Small intestine (tissue), 16 donors: ENCODE measurements at places on chromosomes 4 and X. TPM values are rescaled to one million over a fixed set of nuclear protein-coding genes. Genes with fewer than 3 reads are reported as not detected.

DNA sequence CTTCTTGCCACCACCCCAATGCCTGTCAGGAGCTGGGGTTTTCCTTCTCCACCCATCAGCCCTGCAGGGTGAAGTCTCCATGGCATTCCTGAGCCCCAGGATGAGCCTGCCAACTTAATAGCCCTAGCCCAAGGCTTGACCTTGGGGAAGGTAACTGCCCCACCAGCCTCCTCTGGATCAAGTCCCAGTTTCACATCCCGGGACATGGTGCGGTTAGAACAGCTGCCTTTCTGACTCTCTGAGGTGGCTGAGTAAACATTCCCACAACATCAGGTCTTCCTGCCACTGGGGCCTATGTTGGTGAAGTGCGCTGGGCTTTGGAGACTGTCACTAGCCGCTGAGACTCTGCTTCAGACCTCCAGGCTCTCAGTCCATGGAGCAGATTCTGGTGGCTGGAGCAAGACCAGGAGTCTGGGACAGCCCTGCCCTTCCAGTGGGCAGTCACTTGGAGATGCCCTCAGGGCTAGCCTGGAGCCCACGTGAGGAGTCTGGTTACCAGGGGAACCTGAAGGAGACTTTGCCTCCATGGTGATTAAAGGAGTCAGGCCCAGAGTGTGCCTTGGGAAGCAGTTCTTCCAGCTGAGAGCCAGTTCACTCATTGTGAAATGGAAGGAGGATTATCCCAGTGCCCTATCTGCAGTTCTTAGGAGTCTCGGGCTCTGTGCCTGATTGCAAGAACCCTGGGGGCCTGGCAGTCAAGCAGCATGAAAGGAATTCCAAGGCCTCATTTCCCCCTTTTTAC, 56.8 kb downstream of the SMIM20 start:
- DNase-seq: peak; percentile 70

BANK1 gene
- 1.4 TPM for polyA plus RNA-seq

SPIN2A gene
- 1.8 TPM for polyA plus RNA-seq

DNA sequence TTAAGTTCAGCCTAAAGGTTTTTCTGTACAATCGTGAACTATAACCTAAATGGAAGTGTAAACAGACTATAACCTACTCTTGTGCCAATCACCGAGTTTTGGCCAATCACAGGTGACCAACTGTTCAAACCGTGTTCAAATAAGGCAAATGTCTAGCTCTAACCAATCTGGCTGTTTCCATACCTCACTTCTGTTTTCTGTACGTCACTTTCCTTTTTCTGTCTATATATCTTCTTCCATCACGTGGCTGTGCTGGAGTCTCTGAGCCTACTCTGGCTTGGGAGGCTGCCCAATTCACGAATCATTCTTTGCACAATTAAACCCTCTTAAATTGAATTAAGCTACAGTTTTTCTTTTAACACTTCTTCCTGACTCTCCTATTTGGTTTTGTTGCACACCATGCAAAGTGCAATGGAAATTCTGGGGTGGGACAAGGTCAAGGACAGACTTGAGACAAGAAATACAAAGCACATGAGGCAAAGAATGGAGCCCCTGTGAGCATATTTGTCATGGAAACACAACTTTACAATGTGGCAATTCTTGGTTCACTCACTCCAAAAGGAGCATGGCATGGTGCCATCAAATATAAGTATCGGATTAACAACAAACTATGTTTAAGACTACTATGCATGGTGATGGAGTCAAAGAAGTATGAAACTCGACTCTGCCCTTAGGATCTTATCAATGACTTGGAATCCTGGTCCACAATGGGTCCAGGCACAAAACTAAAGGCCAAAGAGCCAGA, 115.7 kb upstream of the FAM9B start:
- DNase-seq: no peak

BTK gene
- polyA plus RNA-seq: 3.8 TPM

- no peak for DNase-seq
Measured at GRCh38 chr4:102345795-102346100, 466 bp upstream of the SLC39A8 start.

- peak; percentile 55 for DNase-seq
Measured at GRCh38 chrX:70087857-70088630, 25.8 kb downstream of the OTUD6A start.

- peak; percentile 80 for DNase-seq
Measured at GRCh38 chr4:104490096-104490769, 4.5 kb downstream of the CXXC4 start.

DNA sequence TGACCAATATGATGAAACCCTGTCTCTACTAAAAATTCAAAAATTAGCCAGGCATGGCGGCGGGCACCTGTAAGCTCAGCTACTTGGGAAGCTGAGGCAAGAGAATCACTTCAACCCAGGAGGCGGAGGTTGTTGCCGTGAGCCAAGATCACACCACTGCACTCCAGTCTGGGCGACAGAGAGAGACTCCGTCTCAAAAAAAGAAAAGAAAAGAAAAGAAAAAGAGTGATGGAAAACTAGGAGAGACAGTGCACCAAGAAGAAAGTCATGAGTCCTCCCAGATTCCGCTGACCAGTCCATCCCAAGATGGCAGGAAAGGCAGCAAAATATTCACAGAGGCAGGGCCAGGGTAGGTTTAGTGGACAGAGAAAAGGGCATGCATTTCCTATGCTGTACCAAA, 226.9 kb downstream of the ASMT start:
- DNase-seq: no peak

DNA sequence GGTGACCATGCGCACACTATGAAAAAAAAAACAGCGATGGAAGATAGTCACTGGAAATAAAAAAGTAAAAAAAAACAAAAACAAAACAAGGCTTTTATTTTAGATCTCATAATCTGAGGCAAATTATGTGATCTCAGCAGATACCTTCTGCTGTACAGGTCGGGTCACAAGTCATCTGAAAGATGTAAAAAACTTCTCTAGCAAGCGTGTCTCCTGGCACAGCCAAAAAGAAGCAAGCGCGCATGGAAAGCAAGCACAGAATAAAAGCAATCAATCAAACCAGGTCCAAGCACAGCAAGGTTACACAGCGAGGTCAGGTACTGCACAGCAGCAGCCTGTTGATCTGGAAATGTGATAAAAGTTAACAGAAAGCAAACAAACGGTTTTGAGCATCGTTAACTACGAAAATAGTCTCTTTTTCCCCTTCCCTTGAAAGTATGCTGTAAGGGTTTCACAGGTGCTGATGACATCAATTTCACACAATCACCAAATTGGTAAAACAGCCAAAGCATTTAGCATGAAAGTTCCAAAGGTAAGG, 79.3 kb upstream of the MTNR1A start:
- DNase-seq: no peak

- DNase-seq: no peak
Measured at GRCh38 chr4:23458054-23458453, 431.8 kb downstream of the PPARGC1A start.

- no peak for DNase-seq
Measured at GRCh38 chr4:11814758-11815157, 386.1 kb upstream of the HS3ST1 start.
